Stimulated activated CD8-positive, alpha-beta memory T cell treated with anti-CD3 and anti-CD28 coated beads, Interleukin-12 subunit alpha, Interleukin-12 subunit beta, amount 100 ng/mL, for 1 hour (primary cell): ENCODE measurements at places on chromosomes 5 and 9.

DNA sequence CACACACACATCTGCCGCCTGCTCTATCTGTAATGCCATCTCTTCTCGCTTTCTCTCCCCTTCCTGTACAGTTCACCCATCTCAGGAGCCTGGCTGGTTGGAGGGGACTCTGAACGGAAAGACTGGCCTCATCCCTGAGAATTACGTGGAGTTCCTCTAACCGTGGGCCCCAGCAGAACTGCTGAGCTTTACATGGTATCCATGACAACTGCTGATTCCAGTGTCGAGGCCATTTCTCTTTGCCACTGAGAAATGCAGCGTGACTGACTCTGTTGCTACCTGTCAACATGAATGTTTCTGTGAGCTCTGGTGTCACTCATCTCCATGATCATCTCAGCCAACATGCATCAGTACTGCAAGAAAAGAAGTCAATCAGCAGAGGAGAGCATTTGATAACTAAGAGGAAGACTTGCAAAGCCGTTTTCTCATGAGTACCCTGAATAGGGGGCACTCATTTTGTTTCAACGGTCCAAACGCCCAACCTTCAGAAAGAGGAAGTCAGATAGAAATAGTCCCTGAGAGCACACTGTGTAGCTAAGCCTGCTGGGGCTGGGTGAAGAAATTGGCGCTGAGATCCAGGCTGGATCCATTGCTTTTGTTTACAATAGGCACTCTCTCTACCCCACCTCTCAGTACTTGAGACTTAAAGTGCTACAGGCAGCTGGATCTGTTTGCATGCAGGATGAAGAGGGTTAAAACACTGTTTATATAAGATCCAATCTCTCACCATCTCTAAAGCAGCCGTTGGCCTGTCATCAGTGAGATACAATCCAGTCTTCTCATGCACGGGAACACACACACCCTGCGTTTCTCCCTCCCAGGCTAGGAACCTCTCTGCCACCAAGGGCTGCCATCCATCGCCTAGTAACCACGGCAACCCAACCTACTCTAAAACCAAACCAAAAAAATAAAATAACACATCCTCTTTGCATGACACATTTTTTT, 180.9 kb downstream of the NR3C1 start:
- no peak for DNase-seq

DNA sequence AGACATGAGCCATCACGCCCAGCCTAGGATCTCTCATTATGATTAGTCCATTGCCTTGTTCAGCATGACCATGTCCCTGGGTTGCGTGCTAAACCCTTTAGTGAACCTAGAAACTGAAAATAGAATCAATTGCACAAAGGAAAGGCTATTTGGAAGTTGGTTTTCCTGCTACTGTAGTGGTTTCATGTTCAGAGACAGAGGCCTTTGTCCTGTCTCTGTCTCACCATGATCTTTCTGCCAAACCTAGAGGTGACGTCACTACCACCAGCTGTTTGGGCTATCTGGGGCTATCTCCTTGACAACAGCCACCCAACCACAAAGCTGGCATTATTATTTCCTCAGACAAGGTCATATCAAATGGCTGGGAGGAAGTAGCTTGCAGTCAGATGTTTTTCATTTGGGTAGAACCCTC, 4.0 kb upstream of the CDK5RAP2 start:
- no peak for DNase-seq

DNA sequence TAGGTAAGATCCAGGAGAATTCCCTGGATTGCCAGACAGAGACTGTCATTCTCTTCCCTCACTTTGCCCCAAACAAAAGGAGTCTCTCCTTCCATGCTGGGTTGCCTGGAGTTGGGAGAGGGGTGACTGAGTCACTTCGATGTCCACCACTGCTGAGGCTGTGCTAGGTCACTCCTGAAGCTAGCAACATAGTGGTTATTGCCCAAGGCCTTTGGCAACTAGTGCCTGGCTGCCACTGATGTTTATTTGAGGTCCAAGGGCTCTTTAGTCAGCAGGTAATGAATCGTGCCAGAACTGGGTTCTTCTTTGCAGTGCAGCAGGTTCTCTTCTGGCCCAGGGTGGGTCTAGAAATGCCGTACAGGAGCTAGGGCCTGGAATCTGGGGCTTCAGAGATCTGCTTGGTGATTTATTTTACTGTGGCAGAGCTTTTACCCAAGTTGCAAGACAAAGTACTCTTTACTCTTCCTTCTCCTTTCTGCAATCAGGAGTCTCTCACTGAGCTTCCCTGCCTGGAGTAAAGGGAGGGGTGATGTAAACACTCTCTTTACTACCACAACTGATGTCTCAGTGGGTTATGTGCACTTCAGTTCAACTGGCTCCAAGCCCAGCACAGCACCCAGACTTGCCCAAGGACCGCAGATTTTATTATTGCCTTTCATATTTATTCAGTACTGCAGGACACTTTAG, 155.7 kb upstream of the SH3GL2 start:
- no peak for DNase-seq

GRCh38 chr9:120443489-120443888, 136.5 kb downstream of the CDK5RAP2 start:
- no peak for DNase-seq

DNA sequence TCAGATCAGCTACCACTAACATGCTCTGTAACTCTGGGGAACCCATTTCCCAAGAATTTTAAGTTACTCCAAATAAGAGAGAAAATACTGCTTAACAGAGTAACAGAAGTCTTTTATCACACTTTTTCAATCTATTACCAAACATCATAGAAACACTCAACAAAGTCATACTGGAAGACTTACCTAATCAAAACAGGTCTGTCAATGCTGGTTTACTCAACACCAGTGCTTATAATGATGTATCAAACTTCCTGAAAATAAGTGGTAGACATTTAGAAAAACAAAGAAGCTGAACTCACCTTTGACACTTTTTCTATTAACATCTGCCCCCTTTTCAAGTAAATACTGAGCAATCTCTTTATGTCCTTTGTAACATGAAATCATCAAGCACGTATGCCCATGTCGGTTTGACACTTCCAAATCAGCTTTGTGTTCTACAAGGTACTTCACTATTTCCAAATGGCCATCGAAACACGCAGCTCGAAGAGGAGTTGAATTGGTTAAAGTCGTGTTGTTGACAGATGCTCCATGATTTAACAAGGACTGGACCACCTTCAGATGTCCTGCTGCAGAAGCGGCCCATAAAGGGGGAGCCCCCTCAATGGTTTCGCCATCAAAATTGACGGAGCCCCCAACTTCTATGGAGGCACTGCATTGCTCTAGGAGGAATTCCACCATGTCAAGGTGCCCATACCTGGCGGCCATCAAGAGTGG, 1.8 kb downstream of the FEM1C start:
- DNase-seq = no peak

- no peak for DNase-seq
Observed at GRCh38 chr5:69502367-69502766, 9.8 kb downstream of the OCLN start.

DNA sequence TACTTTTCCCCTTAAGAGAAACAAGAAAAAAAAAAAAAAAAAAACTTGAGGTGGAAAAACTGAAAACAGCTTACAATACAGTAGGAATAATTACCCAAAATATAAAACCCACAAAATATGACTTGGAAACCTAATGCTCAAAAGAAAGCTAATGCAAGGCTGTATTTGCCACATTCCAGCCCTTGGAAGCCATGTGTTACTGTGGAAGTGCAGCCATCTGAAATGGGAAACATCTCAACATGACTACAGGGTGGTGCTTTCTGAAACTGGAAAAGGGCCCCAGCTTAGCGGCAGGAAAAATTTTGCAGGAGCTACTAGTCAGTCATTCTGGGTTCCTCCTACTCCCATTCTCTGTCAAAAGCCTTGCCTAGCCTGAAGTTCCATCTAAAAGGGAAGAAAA, 20.4 kb downstream of the CDK5RAP2 start:
- no peak for DNase-seq

- no peak for DNase-seq
Observed at GRCh38 chr5:149809931-149810691, 80.0 kb downstream of the PPARGC1B start.

- no peak for DNase-seq
Observed at GRCh38 chr5:58090704-58091103, 369.2 kb downstream of the PLK2 start.

GRCh38 chr5:81425569-81425968, 31.6 kb upstream of the ACOT12 start:
- no peak for DNase-seq

- DNase-seq = no peak
Observed at GRCh38 chr5:140833993-140834392, at the start of gene PCDHA7. TSS of gene PCDHA7 (plus strand) at chr5:140834269. CDS start at chr5:140834384, 115 bp downstream.

- DNase-seq = no peak
Observed at GRCh38 chr5:113390224-113390623, 44.6 kb downstream of the TSSK1B start.

GRCh38 chr5:139881143-139881733, 85.6 kb downstream of the PSD2 start:
- DNase-seq = no peak

GRCh38 chr5:151315998-151316597, 12.5 kb upstream of the SLC36A3 start:
- DNase-seq = peak; percentile 20

GRCh38 chr5:179119415-179120170, 59.4 kb downstream of the ZNF354C start:
- no peak for DNase-seq

- DNase-seq = no peak
Observed at GRCh38 chr5:138824924-138825863, 49.9 kb downstream of the LRRTM2 start.

- DNase-seq = no peak
Observed at GRCh38 chr5:80516826-80517225, 28.9 kb downstream of the FAM151B start.
